Right renal pelvis (tissue), 4 donors: ENCODE measurements at places on chromosomes 5 and 9. TPM values are rescaled to one million over a fixed set of nuclear protein-coding genes. Genes with fewer than 3 reads are reported as not detected.

DNA sequence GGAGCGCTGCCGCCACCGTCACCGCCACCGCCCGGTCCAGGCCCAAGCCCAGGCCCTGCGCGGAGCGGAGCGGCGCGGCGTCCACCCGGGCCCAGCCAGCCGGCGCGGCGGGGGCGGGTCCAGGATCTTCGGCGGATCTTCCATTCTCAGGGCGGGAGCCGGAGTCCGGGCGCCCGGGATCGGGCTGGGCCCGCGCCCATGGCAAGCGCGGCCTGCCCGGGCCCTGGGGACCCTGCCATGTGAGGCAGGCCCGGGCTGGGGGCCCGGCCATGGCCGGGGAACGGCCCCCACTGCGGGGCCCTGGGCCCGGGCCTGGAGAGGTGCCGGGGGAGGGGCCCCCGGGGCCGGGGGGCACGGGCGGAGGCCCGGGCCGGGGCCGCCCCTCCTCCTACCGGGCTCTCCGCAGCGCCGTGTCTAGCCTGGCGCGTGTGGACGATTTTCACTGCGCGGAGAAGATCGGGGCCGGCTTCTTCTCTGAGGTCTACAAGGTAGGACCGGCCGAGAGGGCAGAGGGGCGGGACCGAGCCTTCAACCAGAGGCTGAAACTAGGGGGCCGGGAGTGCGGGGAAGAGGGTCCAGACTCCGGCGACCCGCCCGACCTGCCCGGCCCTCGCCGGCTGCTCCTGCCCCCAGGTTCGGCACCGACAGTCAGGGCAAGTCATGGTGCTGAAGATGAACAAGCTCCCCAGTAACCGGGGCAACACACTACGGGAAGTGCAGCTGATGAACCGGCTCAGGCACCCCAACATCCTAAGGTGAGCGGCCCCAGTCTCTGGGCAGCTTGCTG, 482 bp downstream of the TESK1 start:
- no peak for DNase-seq

The IFNA13 gene
- polyA plus RNA-seq: not detected

DNA sequence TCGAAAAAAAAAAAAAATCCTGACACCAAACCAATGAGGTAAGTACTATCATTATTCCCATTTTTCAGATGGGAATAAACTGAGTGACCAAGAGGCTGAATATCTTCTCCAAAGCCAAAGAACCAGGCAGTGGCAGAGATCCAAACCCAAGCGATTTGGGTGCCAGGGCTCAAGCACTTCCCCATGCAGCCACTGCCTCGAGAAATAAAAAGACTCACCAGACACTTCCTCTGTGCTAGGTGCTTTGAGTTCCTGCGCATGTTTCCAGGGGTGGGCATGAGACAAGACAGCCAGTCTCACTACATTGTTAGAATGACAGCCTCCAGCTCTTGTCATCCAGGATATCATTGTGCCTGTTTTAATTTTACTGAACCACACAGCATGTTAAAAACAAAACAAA, 2.3 kb upstream of the RPL26L1 start:
- DNase-seq: no peak

GRCh38 chr9:87497604-87498045, at the start of gene DAPK1:
Gene DAPK1, plus strand, starts transcription at chr9:87497867. Its CDS starts 1,211 bp downstream, at chr9:87499078.
- DNase-seq: peak; percentile 63

DNA sequence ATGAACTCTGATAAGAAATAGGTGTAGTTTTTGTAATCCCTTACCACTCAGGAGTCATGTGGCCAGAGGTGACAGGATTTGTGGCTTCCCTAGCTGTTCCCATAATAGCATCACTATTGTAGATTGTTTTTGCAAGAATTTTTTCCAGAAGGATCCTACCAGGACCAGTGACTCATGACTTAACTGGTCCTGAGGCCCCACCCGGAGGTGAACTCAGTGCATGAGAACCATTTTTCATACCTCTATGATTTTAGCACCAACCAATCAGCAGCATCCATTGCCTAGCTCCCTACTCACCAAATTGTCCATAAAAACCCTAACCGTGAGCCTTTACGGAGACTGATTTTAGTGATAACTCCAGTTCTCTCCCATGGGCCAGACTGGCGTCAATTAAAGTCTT, 484.8 kb downstream of the PSAT1 start:
- DNase-seq: no peak

DNA sequence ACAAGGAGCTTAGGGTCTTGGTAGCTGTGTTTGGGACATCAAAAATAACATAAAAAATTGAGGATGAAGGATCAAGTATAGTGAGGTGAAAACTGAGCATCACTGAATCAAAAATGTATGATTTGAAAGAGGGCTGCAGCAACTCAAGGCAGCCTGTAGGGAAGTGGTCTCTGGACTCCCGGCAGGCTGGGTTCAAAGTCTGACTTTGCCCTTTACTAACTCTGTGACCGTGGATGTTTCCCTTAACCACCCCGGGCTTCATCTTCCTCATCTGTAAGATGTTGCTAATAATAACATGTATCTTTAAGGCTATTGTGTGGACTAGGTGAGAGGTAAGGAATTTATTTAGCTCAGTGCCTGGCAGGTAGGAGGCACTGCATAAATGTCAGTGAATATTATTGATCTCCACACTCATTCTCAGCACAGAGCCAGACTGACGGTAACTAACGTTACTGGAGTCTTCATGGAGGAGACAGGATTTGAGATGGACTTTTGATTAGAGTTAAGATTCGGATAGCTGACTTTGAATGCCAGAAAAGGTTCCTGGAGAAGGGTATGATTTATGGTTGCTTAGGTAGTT, 367.3 kb downstream of the NDUFS4 start:
- no peak for DNase-seq

GRCh38 chr9:100884518-100884917, 144.0 kb upstream of the PLPPR1 start:
- no peak for DNase-seq

DNA sequence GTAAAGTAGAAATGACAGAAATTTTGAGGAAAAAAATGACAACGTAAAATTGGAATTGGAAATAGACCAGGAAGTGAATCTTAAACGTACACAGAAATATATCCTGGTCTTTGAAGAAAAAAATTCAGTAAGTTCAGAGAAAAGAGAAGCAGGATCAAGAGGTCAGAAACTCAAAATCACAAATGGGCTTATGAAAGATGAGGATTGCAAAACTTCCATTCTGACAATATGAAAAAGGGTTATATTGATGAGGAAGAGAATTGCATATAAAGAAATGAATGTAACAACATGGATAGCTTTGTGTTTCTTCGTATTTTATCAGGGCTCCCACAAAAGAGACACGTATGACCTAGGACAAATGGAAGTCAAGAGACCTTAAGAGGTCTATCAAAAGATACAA, 58.1 kb downstream of the OXCT1 start:
- DNase-seq: no peak

DNA sequence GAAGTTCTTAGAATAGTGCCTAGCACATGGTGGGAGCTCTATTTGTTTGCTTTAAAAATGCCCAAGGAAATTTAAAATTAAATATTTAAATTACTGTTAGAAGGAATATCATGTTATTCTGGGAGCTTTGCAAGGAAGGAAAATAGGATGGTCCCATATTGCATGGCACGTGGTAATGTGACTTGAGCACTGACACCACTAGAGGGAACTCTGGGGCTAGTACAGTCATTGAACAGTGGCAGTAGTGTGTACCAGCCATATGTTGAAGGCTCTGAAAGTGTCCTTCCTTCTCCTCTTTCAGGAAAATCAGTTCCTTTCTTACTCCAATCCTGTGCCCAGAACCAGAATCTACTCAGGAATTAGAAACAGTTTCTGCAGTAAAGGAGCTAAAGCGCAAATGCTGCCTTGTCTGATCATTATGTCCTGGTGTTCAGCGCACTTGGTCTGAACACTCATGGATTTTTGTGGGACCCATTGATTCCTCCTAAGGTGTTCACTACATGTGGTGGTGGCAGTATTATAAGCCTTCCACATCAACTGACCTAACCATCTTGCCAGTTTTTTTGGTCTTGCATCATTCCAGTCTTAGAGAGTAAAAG, 54.1 kb downstream of the GDA start:
- DNase-seq: peak; percentile 5
